Right renal pelvis (tissue), 4 donors: ENCODE measurements at places on chromosomes 13 and 19. TPM values are rescaled to one million over a fixed set of nuclear protein-coding genes. Genes with fewer than 3 reads are reported as not detected.

DNA sequence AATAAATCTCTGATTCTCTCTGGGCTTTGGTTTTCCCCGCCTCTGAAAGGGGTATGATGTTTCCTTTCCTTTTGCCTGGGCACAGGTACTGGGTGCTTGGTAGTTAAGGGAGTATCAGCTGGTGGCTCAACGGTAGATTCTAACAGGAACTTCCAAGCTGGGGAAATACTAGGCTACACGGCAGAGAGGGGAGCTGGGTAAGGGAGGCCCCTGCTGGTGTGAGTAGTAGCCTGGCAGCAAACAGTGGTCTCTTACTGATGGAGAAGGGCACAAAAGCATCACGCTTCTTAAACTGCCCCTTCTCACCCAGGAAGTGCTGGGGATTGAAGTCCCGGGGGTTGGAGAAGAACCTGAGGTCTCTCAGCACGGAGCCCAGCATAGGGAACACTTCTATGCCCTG, 26.9 kb upstream of the CYP2A7 start:
- no peak for DNase-seq

SKA3 gene
- 12.9 TPM for polyA plus RNA-seq

TMEM238 gene
- polyA plus RNA-seq: 0.22 TPM

DNA sequence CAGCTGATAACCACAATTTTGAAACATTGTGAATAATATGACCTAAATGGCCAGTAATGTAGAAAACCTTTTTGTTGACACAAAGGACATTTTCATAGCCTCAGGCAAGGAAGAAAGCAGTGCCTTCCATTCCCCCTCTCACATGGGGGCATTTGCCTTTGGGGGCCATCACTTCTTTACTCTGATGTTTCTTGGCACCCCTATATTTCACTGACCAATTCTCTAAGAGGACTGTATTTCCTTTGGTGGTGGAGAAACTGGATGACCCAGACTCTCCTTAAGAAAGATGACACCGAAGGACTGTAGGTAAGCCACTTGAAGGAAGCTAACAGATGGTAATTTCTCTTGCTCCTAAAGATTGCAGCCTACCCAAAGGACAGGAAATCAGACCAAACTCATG, 254.6 kb downstream of the DCLK1 start:
- DNase-seq: no peak

GRCh38 chr13:48626077-48626449, 27.7 kb upstream of the CYSLTR2 start:
- DNase-seq: no peak

KCNJ14 gene
- polyA plus RNA-seq: 0.68 TPM

- no peak for DNase-seq
Measured at GRCh38 chr19:2255112-2255845, 938 bp downstream of the JSRP1 start.
